RPMI8226 (cell line): ENCODE measurements at places on chromosomes 7 and 10.
A peak's percentile ranks its signal among the peaks of the same experiment; 100 is the strongest.

DNA sequence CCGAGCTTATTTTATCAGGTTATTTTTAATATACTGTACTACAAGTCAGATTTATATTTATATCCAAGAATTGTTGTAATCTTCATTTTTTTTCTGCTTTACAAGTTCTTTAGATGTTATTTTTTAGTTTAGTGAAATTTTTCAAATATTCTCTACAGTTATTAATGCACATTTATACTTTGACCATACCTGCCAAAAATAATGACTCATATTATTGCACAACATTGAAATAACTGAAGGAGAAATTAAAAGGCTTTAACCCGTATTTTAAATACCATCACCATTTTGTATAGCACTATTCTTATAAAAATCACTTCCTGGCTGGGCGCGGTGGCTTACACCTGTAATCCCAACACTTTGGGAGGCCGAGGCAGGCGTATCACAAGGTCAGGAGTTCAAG is 278.5 kb downstream of the BICC1 start:
- DNase-seq = no peak

- peak; percentile 83 for DNase-seq
Observed at GRCh38 chr7:116574025-116574822, 49.4 kb downstream of the CAV1 start.

DNA sequence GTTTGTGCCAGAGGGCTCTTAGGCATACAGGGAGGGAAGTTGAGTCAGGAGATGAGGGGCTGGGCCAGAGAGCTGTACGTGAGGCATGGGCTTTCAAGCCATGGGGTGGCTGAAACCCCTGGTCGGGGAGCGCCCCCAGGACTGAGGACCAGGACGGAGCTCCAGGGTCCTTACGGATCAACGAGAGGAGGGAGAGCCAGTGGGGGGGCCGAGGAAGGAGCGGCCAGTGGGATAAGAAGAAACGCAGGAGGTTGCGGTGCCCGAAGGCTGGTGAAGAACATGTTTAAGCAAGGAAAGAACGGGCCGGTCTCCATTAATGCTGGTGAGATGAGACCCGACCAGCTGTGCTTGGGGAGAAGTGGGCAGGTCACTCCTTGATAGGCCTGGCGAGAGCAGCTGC is 43.6 kb upstream of the BHLHA15 start:
- DNase-seq = no peak

DNA sequence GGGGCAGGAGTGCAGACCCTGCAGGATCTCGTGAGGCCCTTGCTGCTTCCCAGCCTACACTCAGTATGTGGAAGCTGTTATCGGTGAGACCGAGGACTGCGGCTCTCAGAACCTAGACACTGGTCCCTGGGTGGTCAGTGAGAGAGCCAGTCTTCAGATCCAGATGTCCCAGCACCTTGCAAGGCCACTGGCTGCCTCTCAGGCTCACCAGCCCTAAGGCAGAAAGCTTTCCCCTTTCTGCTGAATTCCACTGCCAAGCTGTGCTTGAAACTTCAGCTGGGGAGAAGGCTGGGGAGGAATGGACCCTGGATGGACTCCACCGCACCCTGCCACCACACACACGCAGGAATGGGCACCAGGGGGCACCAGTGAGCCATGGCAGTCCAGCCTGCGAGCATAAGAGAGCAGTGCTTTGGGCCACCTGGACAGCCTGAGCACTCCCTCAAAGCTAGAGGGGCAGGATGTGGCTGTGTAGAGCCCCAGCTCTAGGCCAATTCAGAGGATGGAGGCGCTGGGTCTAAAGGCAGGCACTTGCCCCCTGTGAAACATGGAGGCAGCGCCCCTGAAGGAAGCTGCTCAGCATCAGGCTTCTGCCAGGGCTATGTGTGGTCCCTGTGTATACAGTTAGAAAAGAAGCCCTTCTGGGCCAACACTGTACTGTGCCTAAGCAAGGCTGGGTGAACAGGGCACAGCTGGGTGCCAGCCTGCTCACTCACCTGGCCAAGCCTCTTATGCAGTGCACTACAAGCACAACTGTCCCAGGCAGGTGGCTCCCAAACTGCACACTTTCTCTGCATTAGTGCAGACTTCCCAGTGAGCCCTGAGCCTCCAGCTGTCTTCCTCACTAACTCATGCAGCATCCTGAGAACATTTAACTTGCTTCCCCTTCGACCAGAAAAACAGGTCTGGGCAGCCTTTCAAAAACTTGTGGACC is 21.6 kb downstream of the TMEM72 start:
- DNase-seq = peak; percentile 86

DNA sequence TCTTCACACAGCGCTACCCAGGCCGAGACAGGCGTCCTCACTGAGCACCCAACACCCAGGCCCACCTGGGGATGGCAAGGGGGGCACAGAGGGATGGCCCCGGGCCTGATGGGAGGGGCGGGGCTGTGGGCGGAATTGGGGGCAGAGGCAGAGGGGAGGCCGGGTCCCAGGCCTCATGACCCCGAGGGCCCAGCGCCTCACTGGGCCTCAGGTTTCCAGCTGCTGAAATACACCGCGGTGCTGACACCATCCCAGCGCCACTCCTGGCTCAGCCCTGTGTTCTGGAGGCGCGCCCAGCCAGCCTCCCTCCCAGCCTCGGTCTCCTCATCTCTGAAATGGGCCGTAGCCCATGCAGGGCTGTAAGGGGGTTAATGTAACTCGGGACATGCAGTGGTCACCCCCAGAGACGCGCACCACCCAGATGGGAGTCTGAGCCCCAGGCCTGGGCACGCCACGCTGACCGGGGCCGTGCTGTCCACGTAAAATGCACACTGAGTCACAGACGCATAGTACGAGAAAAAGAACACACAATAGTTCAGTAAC is 82.3 kb downstream of the UNCX start:
- no peak for DNase-seq

DNA sequence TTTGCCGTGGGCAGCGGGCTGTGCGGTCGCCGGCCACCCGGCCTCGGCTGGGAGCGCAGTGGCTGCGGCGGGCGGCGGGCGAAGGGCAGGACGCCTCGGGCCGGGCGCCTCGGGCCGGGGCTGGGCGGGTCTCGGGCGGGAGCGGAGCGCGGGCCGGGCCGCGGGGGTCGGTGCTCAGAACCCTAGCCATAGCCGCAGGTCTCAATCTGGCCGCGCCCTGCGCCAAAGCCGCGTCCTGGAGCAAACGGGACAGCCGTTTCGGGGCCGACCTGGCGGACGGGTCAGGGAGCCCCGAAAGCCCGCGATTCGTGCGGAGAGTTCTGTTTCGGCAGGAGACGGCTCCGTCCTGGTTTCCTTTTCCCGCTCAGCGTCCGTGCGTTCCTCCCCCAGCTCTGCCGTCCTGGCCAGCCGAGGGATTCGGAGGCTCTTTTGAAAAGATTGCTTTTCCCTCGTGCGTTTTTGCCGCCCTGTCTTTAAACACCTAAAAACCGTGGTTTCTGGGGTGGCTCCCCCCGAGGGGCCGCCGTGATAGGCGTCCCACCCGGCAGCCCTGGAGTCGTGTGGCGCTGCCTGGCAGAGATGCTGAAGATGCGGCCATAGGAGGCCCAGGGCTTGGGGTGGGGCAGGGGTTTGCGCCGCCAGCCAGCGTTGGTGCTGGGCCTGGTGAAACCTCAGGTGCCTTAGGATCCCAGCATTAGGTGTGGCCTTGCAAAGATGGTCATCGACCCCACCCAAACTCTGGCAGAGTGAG is 727 bp downstream of the RET start:
- no peak for DNase-seq

- DNase-seq = no peak
Observed at GRCh38 chr10:73043319-73043718, 53.3 kb downstream of the P4HA1 start.

DNA sequence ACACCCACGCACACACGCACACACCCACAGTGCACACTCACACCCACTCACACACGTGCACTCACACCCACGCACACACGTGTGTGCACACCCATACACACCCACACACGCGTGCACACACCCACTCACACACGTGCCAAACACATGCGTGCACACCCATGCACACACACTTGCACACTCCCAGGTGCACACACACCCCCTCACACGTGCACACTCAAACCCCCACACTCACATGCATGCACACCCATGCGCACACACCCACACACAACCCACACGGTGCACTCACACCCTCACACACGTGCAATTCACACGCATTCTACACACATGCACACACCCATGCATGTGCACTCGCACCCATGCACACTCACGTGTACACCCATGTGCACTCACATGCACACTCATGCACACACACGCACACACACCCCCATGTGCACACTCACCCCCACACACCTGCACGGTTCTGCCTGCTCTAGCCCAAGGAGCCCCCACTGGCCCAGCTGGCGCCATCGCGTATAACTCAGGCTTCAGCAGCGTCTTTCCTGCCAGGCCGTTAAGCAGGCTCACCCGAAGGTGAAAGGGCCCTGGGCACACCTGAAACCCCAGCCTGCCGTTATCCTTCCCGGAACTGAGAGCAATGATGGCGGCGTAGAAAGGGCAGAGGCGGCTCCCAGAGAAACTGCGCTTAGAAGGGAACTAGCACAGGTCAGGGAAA is 63.9 kb upstream of the PDGFA start:
- no peak for DNase-seq

GRCh38 chr7:1567896-1568510 is 1.8 kb downstream of the PSMG3 start:
- no peak for DNase-seq

DNA sequence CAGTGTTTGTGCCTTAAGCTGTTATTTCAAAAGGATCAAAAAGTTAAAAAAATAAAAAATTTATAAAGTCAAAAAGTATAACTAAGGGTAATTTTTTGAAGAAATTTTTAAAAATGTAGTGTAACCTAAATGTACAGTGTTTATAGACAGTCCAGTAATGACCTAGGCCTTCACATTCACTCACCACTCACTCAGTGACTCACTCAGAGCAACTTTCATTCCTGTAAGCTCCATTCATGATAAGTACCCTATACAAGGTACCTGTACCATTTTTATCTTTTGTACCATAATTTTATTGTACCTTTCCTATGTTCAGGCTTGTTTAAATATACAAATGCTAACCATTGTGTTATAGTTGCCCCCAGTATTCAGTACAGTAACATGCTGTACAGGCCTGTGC is 21.5 kb downstream of the DNAJC9 start:
- DNase-seq = no peak

- no peak for DNase-seq
Observed at GRCh38 chr10:97779492-97779891, 7.7 kb upstream of the SFRP5 start.

DNA sequence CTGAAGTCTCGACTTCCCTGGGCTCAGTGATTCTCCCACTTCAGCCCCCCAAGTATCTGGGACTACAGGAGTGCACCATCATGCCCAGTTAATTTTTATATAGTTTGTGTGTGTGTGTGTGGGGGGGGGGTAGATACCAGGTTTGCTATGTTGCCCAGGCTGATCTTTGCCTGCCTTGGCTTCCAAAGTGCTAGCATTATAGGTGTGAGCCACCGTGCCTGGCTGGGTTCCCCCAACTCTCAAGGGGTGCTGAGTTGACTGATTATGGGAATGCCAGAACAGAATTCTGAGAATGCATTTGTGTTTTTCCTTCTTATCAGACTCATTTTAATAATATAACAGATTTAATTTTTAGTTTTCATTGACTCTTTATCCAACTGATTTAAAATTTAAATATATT is 19.5 kb downstream of the RPA3 start:
- no peak for DNase-seq

GRCh38 chr10:66680886-66681285 is 244.9 kb upstream of the LRRTM3 start:
- DNase-seq = no peak

- no peak for DNase-seq
Observed at GRCh38 chr7:20190560-20191390, 26.4 kb downstream of the MACC1 start.

DNA sequence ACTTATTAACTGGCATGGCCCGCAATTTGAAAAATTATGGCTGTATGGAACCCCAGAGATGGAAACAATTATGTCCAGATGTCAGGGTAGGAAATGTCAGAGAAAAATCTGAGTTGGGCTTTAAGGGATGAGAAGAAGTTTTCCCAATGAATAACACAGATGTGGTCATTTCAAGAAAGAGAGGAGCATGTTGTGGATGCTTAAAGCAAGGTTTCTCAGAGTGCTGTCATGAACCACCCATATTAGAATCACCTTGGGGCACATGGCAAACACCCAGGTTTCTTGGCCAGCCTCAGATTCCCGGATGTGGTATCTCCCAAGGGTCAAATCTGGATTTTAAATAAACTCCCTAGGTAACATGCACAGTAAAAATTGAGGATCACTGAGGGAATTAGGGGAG is 43.6 kb downstream of the LAMB4 start:
- no peak for DNase-seq

DNA sequence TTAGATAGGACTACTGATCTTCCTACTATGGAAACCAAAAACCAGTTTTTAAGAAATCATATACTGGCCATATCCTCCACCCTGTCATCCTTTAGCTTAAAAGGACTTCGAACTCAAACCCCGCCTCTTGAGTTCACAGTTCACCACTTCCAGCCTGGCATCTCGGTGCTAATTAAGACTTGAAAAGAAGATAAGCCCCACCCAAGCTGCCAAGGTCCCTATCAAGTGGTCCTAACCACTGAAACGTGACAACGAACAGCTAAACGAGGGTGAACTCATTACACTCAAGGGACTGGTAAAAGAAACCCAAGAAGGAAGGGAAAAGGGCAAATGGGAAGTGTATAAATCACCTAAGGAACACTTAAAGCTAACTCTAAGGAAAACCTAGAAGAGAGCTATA is 16.1 kb downstream of the COL17A1 start:
- no peak for DNase-seq

GRCh38 chr7:129886167-129886817 is 66.5 kb downstream of the UBE2H start:
- no peak for DNase-seq

- DNase-seq = no peak
Observed at GRCh38 chr7:98204670-98205069, 6.6 kb upstream of the BHLHA15 start.

- no peak for DNase-seq
Observed at GRCh38 chr7:102833343-102833742, 79.5 kb upstream of the LRRC17 start.

GRCh38 chr10:16799621-16800020 is 17.6 kb downstream of the RSU1 start:
- DNase-seq = no peak

- DNase-seq = no peak
Observed at GRCh38 chr7:50589364-50589763, 24.2 kb upstream of the DDC start.

DNA sequence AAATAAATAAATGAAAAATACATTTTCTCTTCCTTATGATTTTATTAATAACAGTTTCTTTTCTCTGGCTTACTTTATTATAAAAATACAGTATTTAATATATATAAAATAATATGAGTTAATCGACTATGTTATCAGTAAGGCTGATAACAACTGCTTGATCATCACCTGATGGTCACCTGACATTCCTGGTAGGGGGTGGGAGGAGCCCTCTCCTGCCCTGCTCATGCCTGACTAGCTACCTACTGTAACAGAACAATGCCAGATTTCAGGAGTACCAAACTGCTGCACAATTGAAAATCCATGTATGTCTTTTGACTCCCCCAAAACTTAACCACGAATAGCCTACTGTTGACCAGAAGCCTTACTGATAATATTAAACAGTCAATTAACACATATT is 1.3 kb upstream of the APBB1IP start:
- peak; percentile 18 for DNase-seq

GRCh38 chr10:21702633-21703111 is 168.6 kb downstream of the MLLT10 start:
- DNase-seq = no peak

- DNase-seq = no peak
Observed at GRCh38 chr10:79142064-79142491, 73.3 kb downstream of the ZMIZ1 start.
